Left cardiac atrium (tissue), 4 donors: ENCODE measurements at places on chromosomes 12 and 14. TPM values are rescaled to one million over a fixed set of nuclear protein-coding genes. Genes with fewer than 3 reads are reported as not detected.

The COL2A1 gene
- not detected for total RNA-seq

The SAMD15 gene
- total RNA-seq = 0.52 TPM

- no peak for DNase-seq
These were observed 28.8 kb downstream of the HECTD4 start for GRCh38 chr12:112353393-112353792.

- DNase-seq = no peak
These were observed 189.7 kb downstream of the PCNX1 start for GRCh38 chr14:71096947-71097346.

DNA sequence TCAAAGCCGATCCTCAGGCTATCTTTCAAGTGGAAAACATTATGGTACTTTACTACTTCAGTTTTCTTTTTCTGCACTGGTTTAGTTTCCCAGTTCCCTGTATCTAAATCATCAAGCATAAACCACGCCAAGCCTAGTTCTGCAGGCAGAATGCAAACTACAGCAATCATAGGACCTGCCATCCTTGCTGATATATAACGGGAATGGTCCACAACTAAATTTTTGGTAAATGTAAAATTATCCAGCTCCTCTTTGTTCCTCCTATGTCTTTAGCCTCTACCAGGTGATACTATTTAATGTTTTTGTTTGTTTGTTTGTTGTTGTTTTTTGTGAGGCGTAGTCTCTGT lies 19.3 kb upstream of the PALS1 start:
- DNase-seq = no peak

GRCh38 chr14:22070119-22070982 lies 396.7 kb upstream of the OR4E1 start:
- peak; percentile 65 for DNase-seq

DNA sequence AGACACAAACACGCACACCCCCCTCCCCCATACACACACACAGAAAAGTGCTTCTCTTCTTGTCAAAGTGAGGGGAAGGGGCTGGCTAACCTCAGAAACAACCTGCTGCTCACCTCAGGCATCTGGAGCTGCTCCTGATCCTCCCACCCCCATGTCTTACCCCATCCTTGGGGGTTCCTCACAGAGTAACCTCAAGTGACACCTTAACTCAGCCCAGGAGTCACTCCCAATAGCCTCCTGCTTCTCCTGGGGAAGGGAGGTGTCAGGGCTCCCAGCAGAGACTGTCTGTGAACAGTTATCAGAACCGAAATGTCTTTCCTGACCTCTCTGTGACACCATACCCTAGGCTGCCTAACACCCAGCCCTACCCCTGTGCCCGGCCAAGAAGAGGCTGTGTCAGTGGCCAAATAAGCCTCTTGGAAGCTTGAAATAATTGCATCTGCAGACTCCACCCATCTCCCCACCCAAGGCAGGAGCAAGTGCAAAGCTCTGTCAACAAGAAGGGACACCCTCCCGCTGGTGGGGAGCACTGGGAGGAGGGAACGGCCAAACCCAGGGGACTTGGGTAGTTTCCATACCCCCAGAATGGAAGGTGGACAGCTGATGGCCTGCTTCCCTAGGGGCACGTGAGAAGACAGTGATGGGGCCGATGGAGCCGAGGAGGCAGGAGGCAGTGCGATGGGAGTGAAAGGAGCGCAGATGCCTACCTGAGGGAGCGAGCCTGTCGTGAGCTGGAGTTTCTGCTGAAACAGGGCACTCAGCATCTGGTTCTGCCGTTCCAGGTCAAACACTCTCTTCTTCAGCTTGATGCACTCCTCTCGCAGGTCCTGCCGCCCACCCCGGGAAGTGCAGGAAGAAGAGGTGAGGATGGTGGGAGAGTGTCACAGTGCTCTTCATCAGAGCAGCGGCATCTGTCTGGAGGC lies 26.8 kb downstream of the NCKAP5L start:
- no peak for DNase-seq

- DNase-seq = no peak
These were observed 7.7 kb upstream of the CEBPE start for GRCh38 chr14:23126548-23127278.

- no peak for DNase-seq
These were observed 79.3 kb downstream of the DNAI7 start for GRCh38 chr12:25115677-25116076.

DNA sequence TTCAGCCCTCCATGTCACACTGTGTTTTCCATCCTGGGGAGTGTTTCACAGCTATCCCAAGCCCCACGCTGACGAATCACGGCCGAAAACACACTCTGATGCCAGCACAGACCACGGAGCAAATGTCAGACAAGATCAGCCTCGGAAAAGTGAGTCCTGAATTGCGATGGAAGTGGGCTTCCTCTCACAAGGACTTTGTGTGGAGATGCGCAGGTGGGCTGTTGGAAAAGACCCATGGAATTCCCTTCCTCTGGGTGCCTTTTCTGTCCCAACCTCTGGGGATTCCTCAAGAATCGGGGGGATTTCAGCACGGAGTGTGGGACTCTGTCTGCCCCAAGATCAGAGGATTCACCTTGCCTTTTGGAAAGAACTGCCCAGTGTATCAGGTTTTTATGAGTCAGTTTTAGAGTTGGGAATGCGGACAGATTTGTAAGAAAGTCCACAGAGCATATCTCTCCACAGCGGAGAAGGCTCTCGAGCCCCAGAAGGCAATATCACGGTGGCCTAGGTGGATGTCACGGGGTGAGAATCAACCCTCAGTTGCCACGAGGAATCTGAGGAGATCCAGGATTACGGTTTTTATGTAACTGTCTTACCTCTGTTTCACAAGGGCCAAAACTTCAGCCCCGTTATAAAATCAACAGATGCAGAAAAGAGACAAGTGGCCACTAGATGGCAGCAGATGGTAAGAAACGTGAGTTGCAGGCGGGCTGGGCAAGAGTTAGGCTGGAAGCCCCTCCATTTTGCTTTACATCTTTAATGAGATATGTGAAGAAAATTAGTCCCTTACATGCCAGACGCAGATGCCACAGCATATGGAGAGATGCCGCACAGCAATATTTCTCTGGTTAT lies 201.9 kb downstream of the DAD1 start:
- DNase-seq = peak; percentile 66
